Neural progenitor cell (in vitro differentiated cells): ENCODE measurements at places on chromosomes 2 and 18. TPM values are rescaled to one million over a fixed set of nuclear protein-coding genes. Genes with fewer than 3 reads are reported as not detected.

GRCh38 chr18:9436206-9436929, 38.9 kb upstream of the RALBP1 start:
- peak; percentile 66 for DNase-seq

Gene TEKT4
- total RNA-seq = not detected in 2 replicates

Gene NAT8
- not detected in 2 replicates for total RNA-seq

DNA sequence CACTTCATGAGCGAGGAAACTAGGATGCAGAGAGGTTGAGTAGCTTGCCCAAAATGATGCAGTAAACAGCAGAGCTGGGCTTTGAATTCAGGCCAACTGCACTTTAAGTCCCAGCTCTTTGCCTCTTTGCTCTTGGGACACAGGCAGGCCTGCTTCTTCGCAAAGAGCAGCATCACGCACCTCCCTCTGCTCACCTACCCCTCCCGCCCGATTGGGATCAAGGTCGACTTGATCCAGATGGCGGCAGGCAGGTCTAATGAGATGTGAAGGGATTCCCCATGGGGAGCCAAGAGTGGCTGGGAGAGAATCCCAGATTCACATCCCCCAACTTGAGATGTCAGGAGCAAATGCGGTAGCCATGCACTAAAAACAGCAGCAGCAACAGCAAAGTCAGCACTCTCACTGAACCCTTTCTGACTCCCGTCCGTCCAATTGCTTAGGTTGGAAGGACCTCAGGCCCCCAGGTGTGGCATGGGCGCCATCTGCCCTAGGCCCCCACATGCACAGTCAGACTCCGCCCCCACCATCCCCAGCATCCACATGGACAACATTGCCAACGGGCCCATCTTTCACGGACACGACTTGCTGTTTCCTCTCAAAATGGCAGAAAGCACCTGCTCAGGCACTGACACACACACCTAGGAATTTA, 84.3 kb upstream of the MAP4K4 start:
- DNase-seq = no peak
